ENCODE measurements at places on chromosomes 6 and 20. TPM values are rescaled to one million over a fixed set of nuclear protein-coding genes. Genes with fewer than 3 reads are reported as not detected.

- DNase-seq: no peak
Observed at GRCh38 chr20:61723529-61724257, 342.0 kb downstream of the TAF4 start.

GRCh38 chr6:140966676-140967075 is 1166.0 kb upstream of the GJE1 start:
- DNase-seq: no peak

DNA sequence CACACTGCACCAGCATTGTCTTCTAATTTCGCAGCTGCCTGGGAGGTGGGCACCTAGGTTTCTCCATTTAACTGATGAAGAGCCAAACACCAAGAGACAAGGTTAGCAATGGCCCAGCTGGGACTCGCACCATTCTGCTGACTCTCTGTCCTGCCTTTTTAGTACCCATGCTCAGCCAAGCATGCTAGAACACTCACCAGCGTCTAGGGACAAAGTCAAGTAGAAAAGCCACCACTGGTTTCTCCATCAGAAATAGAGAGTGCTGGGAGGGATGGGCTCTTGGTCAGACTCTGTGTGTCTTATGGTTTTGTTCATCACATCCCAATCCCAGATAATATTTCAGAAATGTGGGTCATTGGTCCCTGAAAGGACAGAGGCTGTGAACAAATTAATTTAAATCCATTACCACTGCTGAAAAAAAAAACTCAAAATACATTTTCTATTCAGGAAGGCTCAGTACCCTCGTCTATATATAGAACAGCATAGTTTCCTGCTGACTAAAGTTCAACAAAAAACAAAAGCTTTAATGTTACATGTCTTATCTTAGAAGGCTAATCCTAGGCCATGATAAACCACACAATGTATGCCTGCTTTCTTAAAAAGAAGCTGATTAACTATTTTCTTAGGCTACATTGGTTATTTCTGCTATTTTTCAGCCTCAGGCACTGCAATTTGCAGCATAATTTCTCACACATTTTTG is 111.0 kb downstream of the TBC1D7 start:
- DNase-seq: no peak

The TMEM74B gene
- 0.34 TPM for total RNA-seq

The TCP11 gene
- total RNA-seq: not detected
